ENCODE measurements at places on chromosomes 2 and 18.

DNA sequence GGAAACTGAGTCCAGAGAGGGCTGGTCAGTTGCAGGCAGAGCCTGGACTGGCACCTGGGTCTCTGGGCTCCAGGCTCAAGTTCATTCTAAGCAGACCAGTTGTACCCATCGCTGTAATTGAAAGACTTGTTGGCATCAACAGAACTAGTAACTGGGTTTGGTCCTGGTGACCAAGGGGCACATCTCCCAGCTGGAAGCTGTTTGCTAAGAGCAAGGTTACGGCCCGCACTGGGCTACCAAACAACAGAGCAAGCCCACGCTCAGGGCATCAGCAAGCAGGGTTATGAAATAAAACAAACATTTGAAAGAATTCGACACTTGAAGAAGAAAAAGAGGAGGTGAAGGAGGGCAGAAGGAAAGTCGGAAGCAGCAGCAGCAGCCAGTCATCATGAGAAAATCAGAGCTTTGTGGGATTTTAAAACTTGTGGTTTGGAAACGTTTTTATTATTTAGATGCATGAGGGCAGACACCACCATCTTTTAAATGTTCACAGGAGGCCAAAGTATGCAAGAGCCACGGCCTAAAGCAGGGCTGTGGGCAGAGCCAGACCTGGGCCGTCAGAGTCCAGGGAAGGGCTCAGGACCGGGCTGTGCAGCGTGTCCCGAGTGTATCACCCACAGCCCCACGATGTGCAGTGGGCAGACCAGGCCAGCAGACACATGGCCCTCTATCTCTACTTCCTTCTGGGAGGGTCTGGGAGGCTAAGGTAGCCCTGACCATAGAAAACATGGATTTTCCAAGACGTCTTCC lies 220.3 kb downstream of the BCL2 start:
- DNase-seq, result no peak

GRCh38 chr2:9087121-9087681 lies 83.7 kb upstream of the MBOAT2 start:
- no peak for DNase-seq

DNA sequence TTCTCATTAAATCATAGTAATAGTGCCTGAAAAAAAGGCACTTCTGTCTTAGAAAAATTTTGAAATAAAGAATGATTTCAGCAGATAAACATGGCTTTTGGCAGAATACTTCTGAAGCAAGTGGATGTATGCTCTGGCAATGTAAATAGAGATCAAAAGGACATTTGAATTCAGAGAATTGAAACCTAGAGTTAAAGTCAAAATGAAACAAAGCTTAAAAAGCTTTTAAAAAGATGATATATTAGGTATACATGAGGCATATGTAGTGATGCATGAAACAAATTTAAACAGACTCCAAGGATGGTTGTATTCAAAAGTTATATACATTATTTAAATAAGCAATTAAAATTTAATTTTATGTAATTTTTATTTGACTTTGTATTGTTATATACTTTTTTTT lies 1344.5 kb upstream of the TMEFF2 start:
- no peak for DNase-seq

DNA sequence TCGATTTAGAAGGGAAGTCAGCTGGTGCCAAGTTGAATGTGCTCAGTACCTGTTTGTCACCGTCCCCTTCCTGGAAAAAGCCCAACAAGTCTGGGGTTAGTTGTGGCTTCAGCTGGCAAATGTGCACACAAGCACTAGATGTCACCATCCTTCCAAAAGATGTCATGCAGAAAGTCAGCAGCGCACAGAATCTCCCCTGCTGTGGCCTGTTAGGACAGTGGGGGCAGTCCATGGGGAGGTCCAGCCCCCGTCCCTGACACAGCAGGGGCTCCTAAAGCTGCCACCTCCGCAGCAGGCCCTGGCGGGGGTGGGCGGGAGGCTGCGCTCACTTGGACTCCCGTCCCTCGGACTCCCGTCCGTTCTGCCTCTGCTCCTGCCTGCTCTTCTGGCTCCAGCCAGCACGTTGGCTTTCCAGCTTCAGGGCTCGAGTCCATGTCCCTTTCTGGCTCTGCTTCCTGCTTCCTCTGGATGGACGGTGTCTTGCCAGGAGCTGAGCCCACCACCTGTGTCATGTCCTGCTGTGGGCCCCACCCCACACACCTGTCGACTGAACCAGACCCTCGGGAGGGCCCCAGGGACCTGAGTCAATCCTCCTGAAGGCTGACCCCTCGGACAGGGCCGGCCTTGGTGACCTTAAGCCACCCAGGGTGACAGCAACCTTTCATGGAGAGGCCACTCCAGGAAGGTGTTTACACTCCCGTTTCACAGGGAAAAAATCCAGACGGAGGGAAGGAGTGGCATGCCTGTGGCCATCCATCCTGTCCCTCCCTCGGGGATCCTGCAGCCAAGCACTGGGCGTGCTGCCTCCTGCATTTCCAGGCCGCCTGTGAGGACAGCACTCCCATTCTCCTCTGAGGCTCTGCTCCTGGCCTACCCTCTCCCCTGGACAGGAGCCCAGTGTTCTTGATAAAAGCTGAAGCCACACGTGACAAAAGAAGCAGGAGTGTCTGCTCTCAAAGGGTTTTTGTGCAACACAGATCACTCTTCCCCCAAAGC lies 8.5 kb downstream of the RAB17 start:
- DNase-seq, result peak; percentile 41

- peak; percentile 3 for DNase-seq
Observed at GRCh38 chr18:36511791-36512352, 214.4 kb downstream of the FHOD3 start.

- no peak for DNase-seq
Observed at GRCh38 chr18:5969989-5970403, 74.7 kb upstream of the TMEM200C start.

DNA sequence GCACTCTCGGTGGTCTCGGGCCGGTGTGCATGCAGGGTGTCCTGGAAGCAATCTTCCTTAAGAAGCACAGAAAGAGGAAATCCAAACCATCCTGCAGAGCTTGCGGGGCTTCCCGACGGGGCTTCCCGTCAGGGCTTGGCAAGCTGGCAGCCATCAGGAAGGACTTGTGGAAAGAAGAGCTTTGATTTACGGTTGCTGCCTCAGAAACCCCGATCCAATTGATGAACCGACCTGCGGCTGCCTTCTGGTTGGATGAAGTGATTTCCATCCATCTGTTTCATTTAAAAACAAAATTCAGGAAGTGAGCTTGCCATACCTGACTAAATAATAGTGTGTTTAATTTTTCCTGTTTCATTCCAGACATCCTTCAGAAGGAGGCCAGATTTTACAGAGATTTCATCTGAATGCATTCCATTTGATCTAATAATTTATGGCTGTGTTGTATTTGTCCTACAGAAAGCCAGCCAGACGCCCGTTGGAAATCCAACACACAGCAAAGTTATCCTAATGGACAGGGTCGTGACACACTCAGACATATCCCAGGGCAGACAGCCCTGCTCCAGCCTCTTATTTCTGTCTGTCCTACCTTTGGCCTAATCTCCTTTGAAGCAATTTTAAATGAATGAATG lies 141.3 kb downstream of the SEPTIN10 start:
- no peak for DNase-seq

DNA sequence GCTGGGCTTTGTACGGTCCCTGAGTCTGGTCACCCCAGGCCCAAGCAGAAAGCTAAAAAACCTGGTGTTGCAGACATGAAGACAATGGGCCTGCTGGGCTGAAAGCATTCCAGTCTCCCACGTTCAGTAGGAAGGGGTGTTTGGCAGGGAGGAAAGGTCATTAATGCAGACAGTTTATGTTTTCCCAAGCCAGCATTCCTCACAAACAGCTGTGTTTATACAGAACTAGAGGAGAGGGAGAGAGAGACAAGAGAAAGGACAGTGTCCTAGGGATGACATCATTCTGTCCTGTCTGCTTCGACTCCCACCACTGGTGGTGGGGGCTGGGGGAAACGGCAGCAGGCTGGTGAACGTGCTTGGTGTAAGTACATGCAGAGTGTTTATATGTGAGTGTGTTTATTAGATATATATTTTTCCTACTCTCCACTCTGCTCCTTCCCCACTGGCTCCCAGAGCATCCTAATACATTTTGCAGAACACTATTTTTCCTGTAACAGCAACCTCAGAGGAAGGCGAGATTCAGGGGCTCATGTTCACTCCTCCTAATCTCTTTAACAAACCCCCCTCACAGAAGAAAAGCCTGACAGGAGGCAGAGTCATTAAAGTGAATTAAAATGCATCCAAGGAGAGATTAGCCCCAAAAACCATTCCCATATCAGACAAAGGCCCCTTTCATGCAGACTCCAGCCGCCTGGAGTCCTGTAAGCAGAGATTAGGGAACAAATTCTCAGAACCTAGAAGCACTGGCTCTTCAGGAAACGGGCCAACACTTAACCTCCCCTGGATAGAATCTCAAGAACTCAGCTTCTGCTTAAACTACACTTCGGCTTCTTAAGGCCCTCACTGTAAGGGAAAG lies 380.4 kb downstream of the TNS1 start:
- DNase-seq, result peak; percentile 74

DNA sequence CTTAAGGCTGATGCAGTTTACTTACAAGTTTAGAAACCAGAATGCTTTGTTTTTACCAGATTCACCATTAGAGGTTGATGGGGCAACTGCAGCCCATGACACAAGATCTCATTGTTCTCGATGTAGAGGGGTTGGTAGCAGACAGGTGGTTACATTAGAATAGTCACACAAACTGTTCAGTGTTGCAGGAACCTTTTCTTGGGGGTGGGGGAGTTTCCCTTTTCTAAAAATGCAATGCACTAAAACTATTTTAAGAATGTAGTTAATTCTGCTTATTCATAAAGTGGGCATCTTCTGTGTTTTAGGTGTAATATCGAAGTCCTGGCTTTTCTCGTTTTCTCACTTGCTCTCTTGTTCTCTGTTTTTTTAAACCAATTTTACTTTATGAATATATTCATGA lies 99.4 kb upstream of the IL1R2 start:
- DNase-seq, result no peak

DNA sequence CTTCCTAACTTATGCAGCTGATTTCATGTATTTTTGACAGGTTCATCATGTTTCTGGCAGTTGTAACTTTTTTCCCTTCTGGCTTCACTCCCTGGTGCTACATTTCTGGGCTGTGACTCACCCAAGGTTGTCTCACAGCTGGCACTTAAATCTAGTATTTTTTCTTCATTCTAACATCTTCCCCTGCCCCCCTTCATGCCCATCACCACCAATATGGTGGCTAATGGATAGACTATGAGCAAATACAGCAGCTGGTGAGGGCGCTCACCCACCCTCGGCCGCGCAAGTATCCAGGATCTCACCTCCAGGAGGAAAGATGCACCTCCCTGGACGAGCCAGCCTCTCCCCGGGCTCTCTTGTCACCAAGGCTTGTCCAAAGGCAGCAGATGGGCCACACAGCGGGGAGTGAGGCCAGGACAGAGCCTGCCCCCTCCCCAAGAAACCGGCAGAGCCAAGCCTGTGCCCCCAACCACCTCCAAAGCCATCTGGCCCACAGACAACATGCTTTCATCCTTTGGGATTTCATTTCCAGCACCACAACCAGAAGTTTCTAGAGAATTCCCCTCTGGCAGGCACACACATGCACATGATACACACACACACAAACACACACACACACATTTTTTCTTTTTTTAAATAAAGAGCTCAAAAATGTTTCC lies 39.1 kb downstream of the ATOH8 start:
- DNase-seq, result no peak

DNA sequence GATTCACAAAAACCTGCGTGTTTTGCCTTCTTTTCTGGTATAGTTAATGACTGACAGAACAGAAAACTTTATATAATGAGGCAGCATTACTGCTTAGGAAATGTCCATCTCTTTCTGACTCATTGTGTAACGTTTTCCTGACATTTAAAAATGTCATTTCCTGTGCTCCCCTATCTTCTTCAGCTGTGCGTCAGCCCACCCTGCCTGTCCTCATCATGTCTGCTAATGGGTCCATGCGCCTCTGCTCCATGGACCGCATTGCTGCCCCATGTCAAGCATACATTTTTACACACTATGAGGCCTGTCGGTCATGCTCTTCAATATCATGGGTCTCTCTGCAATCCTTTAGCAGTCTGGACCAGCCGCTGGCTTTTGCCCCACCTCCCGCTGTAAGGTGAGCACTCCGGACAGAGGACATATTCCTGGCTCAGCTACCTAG lies 234.3 kb downstream of the CDCA7 start:
- DNase-seq, result no peak

DNA sequence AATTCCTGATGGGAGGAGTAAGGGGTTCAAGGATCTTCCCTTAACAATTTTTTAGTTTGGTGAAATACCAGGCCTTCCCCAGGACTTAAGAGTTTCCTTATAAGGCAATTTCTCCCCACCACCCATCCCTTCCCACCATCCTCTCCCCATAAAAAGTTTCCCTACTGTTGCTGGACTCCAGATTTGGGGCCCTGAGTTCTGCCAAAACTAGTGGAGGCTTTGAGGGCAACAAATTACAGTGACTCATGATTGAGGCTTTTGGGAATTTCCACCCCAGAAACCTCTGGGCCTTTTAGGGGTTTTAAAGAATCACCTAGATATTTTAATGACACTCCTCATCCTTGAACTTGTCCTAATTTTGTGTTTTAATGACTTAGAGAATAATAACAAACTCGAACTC lies 14.3 kb upstream of the EN1 start:
- no peak for DNase-seq

DNA sequence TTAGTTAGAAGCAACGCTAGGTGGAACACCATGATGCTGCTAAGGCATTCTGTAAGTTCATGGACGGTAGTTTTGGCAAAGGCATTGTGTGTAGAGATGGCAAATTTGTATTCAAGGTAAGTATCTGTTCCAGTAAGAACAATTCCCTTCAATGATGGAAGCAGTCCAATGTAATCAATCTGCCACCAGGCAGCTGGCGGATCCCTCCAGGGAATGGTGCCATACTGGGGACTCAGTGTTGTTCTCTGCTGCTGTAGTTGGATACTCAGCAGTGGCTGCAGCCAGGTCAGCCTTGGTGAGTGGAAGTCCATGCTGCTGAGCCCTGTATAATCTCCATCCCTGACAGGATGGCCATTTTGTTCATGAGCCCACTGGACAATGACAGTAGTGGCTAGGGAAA lies 62.8 kb downstream of the ARL6IP6 start:
- DNase-seq, result no peak

DNA sequence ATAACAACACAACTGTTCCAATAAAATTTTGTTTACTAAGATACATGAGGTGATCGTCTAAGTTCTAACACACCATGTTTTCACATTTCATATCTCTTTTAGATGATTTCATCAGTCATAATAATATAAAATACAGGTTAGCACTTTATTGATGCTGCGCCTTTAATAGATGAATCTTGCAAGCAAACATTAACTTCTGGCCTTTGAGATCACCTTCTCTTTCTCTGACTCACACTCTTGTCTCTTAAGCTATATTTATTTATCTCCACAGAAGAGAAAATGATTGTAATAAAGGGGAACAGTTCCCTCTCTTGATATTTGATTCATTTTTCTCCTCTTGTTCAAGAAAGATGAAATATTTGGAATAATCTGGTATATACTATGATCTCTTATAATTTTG lies 603.3 kb upstream of the POU3F3 start:
- DNase-seq, result no peak

DNA sequence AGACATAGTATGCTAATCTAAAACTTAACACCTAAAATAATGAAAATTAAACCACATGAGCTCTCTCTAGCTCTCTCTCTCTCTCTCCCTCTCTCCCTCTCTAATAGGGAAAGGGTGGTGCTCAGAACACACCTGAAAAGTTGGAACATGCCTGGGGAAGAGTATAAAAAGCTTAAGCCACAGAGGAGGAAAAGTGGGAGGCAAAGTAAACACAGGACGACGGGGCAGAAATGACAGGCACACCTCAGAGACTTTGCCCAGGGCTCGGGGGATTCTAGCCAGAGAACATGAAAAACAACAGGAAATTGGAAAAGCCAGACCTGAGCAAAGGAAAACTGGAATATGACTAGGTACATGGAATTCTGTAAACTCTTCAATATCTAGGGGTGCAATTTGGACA lies 666.1 kb downstream of the BCL11A start:
- no peak for DNase-seq
